NAMALWA (cell line): ENCODE measurements at places on chromosomes 12 and 14.

DNA sequence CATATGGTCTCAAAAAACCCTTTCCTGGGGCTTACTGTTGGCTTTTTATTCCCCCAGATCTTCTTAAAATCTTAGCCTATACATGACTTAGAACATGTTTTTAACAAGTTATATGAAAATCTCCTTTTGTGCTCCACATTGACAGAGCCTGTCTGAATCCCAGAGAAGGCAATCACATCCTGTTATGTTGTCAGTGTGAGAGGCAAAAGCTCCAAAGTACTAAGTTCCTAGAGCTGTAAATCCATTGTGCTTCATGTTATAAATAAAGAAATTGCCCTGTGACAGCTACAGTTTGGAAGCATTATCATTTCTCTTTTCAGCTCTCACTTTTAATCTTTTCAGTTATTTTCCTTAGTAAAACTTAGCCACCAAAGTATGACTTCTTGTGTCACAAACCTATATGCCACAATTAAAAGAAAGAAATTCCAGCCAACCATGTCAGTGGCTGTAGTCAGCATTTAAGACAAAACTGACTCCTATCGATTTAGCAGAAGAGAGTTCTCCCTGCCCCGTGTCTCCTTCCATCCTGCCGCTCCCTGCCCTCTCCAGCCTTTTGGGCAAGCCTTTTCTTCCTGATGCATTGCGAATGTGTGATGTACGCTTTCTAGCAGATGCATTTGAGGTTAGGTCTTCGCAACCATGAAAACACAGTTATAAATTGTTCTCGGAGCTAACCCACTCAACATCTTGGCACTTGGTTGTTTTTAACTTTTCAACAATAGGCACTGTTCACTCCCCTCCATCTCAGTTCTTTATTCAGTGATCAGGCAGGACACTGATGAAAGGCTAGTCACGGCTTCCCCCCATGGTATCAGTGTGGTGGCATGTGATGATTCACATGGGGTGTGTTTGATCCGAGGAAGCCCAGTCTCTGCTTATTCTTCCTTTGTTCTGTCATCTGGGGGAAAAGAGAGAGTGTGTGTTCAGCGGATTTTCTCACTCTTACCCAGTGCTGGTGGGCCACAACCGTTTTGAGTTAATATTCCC, 143.5 kb downstream of the SSPN start:
- no peak for DNase-seq

GRCh38 chr12:15856097-15856982, 25.8 kb upstream of the STRAP start:
- DNase-seq, result peak; percentile 82

DNA sequence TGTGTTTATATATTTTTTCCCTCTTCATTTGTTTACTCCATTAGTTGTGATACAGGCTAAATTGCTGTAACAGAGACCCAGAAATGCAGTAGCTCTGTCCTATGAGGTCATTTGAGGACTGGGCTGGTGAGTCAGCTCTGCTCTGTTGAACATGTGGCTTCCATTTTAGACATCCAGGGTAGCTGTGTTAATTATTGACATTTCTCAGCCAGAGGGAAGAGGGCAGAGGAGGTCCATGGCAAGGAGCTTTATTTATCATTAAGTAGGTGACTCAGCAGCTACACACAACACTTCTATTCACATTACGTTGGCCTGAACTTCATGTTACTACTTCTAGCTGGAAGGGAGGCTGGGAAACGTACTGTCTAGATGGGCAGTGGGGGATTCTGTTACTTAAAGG, 85.4 kb downstream of the PTCSC3 start:
- DNase-seq, result no peak

DNA sequence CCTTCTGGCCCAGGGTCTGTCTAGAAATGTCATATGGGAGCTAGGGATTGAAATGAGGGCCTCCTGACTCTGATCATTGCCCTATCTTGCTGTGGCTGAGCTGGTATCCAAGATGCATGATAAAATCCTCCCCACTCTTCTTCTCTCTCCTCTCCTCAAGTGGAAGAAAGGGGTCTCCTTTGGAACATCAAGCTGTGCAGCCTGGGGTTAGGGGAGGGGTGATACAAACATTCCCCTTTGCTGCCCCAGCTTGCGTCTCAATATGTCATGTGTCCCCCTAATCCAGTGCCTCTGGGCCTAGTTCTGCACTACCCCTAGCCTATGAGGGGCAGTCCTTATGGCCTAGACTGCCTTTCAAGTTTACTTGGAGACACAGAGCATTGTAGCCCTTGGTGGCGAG, 8.5 kb downstream of the RDH16 start:
- no peak for DNase-seq

DNA sequence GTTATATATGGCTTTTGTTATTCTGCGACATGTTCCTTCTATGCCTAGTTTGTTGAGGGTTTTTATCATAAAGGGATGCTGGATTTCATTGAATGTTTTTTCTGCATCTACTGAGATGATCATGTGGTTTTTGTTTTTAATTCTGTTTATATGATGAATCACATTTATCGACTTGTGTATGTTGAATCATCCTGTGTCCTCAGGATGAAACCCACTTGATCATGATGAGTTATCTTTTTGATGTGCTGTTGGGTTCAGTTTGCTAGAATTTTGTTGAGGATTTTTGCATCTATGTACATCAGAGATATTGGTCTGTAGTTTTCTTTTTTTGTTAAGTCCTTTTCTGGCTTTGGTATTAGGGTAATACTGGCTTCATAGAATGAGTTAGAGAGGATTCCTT, 291.2 kb downstream of the AKAP6 start:
- no peak for DNase-seq

DNA sequence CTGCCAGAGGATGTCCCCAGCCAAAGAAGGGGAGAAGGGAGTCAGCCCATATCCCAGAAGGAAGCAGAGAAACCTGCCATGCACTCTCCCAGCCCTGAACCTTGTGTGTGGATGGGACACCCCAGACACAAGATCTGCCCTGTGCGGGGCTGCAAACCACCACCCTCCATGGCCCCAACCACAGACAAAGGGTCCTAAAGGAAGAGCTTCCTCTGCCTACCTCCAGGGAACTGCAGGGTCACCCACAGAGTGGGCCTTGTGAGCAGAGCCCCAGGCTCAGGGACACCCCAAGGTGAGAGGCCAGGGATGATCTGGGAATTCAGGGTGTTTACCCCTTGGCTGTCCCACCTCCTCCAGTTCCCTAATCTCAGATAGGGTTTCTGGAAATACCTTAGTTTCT, 56.5 kb downstream of the ISCA2 start:
- DNase-seq, result no peak

GRCh38 chr12:69821032-69821455, 4.0 kb upstream of the MYRFL start:
- DNase-seq, result no peak

GRCh38 chr12:42696406-42697149, 107.0 kb upstream of the PRICKLE1 start:
- DNase-seq, result no peak

- DNase-seq, result peak; percentile 65
These were observed 21.3 kb downstream of the CRADD start for GRCh38 chr12:93698307-93699092.

DNA sequence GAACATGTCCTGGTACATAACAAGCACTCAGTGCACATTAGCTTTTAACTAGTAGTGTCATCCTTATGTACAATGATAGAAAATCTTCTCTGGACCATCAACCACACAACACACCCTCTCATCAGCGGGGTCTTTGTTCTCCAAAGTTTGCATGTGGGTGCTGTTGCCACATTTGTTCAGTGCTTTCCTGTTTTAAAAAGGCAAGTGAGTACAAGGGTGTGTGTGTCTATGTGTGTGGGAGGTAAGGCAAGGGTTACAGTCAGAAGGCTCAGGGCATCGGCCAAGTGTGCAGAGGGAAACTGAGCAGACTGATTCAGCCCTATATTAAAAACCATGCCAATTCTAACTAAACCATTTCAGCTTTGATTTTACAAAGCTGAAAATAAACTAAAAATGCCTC, 17.9 kb downstream of the KRT76 start:
- DNase-seq, result no peak
